Hematopoietic multipotent progenitor cell treated with erythropoietin and hydrocortisone succinate and interleukin-3 and kit ligand, for 8 days (in vitro differentiated cells): ENCODE measurements at places on chromosomes 2 and 18.
A peak's percentile ranks its signal among the peaks of the same experiment; 100 is the strongest.

GRCh38 chr2:33371304-33372090, 105.0 kb upstream of the RASGRP3 start:
- DNase-seq, result no peak

DNA sequence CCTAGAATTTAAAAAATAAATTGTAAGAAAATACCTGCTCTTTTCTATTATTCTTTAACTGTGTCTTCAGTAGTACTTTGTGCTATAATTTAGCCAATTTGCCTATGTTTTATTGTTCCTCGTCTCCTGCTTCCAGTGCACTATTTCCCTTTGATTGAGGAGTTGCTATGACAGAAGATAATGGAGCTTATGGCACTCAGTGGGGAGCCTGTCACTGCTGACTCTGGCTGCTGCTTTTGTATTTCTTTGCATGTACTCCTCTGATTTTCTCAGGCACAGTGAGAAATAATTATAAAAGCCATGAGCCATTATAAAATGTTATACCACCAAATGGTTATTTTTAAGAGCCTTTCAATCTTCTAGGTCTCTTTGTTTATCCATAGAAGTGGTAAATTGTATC, 1310.8 kb upstream of the SLC39A10 start:
- DNase-seq, result no peak

DNA sequence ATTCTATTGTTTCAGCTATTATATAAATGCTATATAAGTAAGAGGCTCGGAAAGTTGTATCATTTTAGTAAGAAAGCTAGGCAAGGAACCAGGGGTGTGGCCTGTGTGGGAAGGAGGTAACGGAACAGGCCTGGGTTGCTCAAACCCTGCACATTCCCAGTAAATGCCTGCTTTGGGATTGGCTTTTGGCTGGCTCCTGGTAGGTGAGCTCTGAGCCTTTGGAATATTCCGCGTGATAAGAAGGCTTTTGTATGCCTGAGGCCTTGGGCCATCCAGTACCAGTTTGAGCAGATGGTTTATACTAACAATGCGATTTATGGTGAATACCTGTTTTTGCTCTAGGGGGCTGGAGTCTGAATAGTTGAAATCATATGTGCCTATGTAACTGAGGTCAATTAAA, 42.6 kb upstream of the CDH20 start:
- no peak for DNase-seq

GRCh38 chr2:46521215-46521683, 41.9 kb downstream of the TMEM247 start:
- DNase-seq, result no peak

DNA sequence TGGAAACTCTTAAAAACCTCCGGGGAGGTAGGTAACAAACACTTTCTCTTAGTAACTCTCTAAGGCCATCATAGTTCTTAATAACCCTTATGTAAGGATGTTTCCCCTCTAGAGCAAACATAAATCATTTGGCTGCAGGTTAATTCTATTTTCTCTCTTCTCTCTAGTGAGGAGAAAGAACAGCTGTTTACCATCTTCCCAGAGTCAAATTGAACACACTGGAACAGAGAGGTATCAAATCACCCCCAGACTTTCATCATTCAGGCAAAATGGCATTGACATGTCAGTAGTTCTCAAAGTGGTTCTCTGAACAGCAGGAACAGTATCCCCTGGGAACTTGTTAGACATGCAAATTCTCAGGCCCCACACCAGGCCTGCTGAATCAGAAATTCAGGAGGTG, 240.7 kb downstream of the MEIS1 start:
- DNase-seq, result no peak

GRCh38 chr2:64807417-64807816, 153.7 kb upstream of the SERTAD2 start:
- no peak for DNase-seq

GRCh38 chr18:63192885-63193349, 126.7 kb downstream of the BCL2 start:
- DNase-seq, result peak; percentile 56

DNA sequence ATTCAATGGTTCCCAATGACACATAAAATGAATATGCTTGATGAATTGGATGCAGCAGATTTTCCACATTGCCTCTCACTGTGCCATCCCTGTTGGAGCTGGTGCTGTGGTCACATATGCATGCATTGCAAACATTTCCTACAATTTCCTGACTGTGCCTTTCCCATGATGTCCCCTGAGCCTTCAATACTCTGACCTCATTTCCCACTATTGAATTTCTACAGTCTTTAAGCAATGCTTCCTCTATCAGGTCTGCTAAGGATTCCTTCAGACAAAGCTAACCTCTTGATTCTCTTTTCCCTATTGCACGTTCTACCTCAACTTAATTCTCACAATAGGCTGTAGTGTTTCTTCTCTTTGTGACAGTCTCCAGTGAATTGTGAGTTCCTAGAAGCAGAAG, 342.5 kb upstream of the CRIM1 start:
- DNase-seq, result no peak

DNA sequence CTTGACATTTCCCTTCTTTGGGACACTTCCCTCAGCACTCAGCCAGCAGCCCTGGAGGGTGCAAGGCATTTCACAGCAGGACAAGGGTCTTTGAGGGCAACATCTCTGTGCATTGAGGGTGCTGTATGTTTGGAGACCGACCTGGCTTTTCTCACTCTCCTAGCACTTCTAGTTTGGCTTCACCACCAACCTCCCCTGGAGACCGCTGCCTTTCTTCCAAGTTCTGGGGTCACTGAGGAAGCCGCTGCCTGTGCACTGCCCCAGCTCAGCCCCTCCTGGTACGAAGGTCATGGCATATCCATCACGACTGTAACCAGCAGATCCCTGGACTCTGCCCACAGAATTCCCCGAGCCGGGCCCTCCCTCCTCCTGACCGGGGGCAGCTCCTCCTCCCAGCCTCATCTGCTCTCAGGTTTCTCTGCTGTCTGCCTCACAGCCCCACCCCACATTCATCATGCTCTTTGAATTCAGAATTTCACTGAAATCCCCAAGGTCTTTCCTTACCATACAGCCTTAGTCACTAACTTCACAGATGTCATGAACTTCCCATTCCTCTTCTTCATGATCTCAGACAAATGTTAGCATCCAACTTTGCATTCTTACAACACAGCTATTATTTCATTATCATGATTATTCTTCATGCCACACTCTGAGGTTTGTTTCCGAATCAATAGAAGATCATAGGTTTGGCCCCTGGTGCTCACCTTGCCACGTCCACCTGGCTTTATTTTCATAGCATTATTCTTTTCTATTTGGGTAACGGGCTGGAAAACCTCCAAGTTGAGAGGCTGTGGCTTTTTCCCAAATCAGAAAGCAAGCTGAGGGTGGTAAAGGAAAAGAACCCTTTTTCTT, 113.0 kb upstream of the COPS8 start:
- DNase-seq, result no peak

DNA sequence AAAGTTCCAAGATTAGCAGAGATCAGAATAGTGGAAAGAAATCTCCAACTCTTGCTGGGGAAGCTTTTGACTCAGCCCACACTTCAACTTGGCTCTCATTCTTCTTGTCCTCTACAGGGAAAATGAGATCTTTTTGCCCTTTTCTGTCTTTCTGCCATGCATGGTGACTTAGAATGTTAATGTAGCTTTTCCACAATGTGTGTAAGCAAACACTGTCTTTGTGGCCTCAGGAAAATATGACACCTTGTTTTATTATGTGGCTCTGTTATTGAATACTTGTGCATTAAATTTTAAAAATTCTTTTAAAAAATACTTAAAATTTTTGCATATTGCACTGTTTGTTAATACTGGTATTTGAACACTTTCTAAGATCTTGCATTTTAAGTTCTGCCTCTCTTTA, 65.4 kb upstream of the WDR75 start:
- no peak for DNase-seq

DNA sequence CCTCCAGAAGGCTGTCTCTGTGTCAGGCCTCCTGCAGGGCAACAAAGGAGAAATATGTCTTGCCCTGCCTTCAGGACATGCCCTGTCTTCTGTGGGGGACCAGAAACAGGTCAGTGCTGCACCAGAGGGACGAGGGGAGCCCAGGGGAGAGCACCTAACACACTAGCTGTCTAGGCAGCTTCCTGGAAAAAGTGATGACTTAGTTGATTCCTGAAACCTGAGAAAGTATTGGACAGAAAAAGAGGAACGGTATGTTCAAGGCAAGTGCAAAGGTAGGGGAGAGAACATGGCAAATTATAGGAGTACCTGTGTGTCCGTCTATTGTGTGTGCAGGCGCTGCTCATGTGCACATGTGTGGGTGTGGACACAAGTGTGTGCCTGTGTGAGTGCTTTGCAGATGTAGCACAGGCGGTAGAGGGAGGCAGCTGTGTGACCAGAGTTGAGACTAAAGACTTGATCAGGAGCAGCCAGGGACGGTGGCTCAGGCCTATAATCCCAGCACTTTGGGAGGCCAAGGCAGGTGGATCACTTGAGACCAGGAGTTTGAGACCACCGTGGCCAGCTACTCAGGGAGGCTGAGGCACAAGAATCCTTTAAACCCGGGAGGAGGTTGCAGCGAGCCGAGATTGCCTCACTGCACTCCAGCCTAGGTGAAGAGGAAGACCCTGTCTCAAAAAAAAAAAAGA, 119.5 kb downstream of the GYPC start:
- DNase-seq, result no peak

- no peak for DNase-seq
Measured at GRCh38 chr2:121063471-121063870, 221.5 kb downstream of the TFCP2L1 start.

DNA sequence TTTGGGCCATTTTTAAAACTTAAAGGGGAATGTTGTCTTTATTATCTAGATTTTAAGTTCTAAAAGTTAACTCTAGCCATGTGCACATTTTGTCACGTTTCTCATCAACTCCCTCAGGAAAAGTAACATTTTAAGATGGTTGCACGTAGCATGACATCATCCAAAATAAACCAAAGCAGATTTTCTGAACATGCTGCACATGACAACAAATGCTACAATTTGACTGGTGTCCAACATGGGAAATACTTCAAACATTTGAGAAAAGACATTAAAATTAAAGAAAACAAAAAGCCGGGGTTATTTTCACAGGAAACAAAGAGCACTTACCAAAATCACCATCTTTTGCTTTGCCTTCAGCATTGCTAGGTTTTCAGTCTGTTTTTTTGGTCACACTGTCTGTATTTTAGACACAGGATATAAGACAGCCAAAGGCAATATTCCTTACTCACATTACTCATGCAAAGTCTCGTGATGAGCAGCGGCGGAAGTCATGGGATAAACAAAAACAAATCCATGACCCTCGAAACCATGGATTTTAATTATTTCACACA, 51.3 kb upstream of the RND3 start:
- no peak for DNase-seq

- DNase-seq, result no peak
Measured at GRCh38 chr2:109513749-109514588, 99.8 kb downstream of the SEPTIN10 start.

GRCh38 chr18:37460604-37461003, 105.0 kb downstream of the CELF4 start:
- DNase-seq, result no peak

DNA sequence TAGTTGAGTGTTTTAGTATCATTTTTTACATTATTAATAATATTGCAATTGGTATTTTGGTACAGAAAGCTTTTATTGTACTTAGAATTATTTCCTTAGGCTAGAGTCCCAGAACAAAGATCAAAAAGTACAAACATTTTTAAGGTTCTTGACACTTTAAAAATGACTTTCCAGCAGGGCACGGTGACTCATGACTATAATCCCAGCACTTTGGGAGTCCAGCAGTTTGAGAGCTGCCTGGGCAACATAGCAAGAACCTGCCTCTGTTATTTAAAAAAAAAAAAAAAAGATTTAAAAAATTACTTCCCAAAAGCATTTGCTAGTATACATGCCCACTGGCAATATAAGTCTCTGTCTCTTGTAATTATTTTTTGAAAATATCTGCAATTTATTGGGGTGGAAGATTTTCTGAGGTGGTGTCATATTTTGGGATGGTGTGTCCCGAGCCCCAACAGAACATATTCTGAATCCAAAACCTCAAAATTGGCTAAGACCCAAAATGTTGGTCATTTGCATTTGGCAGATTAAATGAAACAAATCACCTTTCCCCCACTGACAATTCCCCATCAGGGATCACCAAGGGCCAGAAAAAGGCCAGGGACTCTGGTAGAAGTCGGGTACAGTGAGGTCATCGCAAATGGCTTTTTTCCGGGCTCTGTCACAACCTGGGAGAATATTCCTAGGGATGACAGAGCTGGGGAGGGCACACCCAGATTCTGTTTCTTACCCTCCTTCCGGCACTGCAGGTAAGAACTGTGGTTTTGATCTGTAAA, 42.1 kb downstream of the NIFK start:
- no peak for DNase-seq

- DNase-seq, result no peak
Measured at GRCh38 chr2:62202019-62202722, 6.3 kb downstream of the B3GNT2 start.

- DNase-seq, result no peak
Measured at GRCh38 chr2:237866101-237866621, 6.7 kb downstream of the RAMP1 start.

GRCh38 chr2:154846842-154847241, 148.3 kb downstream of the KCNJ3 start:
- no peak for DNase-seq

DNA sequence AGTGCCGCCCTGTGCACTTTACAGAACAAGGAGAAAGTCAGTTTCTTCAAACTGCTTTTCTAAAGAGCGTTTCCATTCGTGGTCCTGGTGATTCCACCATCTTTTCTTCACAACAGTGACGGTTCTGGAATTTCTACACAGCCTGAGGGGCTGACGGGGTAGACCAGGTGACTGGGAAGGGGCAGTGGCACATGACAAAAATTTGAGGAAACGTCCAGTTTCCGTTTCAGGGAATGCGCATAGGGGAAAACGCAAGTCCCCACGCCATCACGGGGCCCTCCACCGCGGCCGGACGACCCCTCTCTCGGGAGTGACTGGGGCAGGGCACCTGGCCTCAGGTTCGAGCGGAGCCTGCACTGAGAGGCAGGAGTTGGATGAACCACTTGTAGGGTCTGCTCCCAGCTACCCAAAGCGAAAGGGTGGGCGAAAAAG, 980 bp upstream of the SPTBN1 start:
- no peak for DNase-seq

GRCh38 chr2:129229196-129229595, 750.3 kb upstream of the RAB6C start:
- no peak for DNase-seq

DNA sequence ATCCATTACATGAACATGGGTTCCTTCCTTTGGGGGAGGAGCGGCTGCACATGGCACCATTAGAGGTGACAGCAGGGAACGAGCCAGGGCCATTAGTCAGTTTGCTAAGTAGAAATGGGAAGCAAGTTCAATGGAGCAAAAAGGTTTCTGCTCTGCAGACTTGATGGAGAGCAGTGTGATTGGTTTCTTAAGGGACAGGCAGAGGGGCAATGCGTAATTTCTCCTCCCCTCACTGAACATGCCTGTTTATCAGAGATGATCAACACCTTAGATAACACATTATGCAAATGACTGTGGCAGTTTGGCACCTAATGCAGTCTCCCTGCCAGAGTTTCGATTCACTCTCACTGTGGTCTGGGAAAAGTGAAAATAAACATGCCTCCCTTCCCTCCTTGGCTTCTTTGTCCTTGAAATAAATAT, 414.5 kb downstream of the STK39 start:
- DNase-seq, result no peak

GRCh38 chr2:241041589-241042158, 43.3 kb downstream of the SNED1 start:
- no peak for DNase-seq

GRCh38 chr2:240635121-240635997, 10.1 kb downstream of the GPR35 start:
- no peak for DNase-seq
